Adipocyte (in vitro differentiated cells): ENCODE measurements at places on chromosomes 11 and 22.

GRCh38 chr11:765025-765801 lies 12.1 kb downstream of the GATD1 start:
- DNase-seq = peak; percentile 54

DNA sequence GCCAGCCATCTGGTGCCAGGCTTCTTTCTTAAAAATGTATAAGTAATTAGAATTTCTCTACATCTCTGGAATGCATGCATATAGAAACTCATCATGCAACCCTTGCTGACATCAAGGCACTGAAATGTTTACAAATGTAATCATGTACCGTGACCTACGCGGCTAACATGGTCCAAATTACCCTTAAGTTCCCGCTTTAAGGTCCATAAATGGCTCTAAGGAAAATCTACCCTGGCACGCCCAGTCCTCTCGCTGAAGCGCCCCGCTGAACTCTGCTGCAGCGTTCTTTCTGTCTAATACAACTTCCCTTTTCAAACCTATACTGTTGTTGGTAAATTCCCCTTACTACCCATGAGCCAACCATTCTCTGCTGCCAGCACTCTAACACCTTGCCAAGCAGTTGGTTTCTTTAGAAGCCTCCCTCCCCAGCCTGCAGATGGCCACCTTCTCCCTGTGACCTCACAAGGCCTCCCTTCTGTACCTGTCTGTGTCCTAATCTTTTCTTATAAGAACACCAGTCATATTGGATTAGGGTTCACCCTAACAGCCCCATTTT lies 13.5 kb upstream of the HMOX1 start:
- DNase-seq = no peak

GRCh38 chr11:128053981-128054931 lies 533.1 kb downstream of the ETS1 start:
- peak; percentile 28 for DNase-seq

DNA sequence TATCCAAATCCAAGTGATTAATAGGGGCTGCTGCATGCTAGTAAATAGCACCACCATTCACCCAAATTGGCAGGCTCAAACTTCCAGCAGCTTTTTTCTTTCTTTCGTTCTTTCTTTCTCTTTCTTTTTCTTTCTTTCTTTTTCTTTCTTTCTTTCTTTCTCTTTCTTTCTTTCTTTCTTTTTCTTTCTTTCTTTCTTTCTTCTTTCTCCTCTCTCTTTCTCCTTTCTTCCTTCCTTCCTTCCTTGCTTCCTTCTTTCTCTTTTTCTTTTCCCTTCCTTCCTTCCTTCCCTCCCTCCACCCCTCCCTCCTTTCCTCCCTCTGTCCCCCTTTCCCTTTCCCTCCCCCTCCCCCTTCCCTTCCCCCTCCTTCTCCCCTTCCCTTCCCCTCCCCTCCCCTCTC lies 81.5 kb downstream of the PDE3B start:
- no peak for DNase-seq

DNA sequence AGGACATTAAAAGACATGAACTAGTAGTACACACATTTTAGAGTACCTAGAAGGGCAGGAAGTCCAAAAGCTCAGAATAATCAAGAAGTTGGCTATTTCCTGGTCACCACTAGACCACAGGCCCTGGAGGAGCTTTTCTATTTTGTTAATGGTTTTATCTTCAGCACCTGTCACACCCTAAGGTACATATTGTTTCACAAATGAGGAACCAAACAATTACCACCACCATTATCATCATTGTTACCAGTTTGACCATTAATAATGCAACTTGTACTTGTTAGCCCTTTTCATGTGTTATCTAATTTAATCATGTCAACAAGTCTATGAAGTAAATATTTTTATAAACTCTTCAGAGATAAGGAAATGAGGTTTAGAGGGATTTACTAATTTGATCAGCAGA lies 4.9 kb downstream of the MRPL48 start:
- no peak for DNase-seq

DNA sequence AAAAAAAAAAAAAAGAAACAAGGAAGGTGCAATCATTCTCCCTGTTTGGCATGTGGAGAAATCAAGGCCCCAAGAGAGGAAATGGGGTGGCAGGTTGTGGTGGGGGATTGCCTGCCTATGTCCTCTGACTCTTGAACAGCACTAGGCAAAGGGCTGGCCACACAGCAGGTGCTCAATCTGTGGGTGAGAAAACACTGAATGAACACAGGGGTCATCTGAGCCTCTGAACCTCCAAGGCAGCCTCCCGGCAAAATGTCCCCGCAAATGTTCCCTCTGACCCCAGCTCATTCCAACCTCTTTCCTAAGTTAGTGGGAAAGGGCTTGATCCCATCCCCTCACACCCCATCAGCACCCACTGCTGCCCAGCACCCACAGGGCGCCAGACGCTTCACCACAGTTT lies 4.6 kb downstream of the PLA2G6 start:
- no peak for DNase-seq

DNA sequence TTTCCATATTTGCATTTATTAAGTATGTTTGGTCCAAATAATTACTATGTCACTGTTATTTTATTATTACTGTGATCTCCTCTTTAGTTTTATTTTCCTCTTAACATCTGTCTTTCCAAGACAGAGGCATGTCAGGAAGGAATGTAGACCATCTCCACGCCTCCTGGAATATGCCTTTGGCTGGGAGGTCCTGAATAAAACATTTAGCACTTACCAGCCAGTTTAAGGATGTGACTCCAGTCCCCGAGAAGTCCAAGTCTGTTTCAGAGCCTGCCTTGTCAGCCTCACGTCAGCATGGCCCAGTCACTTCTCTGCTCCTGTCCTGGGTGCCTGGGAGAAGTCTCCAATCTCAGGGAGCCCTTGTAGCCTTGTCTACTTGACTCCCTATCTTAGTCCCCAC lies 74.5 kb downstream of the NCAM1 start:
- no peak for DNase-seq

DNA sequence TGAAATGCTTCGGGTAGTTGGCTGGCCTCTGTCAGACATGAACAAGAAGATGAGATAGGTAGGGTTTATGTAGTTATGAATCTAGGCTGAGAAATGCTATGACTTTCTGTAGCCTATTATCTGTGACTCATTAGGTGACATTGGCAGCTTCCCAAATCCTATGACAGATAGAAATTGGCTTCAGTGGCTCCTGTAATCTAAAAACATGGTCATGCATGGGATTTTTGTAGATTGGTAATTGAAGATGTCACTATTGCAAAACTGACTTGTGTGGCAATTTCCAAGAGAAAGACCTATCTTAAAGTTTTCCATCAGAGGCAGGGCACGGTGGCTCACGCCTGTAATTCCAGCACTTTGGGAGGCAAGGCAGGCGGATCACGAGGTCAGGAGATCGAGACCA lies 29.4 kb upstream of the GRIK4 start:
- DNase-seq = no peak

DNA sequence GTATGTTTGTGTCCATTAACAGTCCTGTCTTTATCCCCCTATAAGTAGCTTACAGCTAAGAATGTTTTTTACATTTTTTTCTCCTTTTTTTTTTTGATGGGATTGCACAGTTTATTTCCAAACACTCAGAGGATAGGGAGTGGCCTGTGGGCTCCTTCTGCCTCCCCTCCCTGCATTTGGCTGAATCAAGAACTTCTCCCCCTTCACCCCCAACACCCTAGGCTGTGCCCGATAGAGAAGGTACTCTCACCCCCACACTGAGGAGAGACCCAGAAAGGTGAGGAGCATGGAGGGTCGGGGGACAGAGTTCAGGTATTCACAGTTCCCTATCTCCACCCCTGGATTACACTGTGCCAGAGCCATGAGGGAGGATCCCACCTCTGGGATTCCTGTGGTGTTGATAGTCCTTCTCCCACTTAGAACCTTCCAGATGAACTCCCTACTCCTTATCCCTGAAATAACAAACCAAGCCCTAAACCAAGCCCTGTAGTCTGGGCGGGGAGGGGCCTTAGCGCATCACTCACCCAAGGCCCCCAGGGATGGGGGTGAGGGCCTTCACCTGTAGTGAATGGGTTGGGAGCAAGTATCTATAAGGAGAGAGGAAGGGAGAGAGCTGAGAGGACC lies 97.1 kb downstream of the ADAMTS15 start:
- DNase-seq = peak; percentile 32

- peak; percentile 72 for DNase-seq
These were observed 9.2 kb upstream of the RBM14 start for GRCh38 chr11:66607126-66607834.

GRCh38 chr11:85774256-85775101 lies 36.5 kb downstream of the SYTL2 start:
- DNase-seq = no peak

- no peak for DNase-seq
These were observed 31.2 kb upstream of the C11orf87 start for GRCh38 chr11:109390752-109391151.

GRCh38 chr11:118304227-118304567 lies 333 bp upstream of the CD3E start:
- no peak for DNase-seq

- no peak for DNase-seq
These were observed 36.7 kb upstream of the EIF3D start for GRCh38 chr22:36565686-36566085.

DNA sequence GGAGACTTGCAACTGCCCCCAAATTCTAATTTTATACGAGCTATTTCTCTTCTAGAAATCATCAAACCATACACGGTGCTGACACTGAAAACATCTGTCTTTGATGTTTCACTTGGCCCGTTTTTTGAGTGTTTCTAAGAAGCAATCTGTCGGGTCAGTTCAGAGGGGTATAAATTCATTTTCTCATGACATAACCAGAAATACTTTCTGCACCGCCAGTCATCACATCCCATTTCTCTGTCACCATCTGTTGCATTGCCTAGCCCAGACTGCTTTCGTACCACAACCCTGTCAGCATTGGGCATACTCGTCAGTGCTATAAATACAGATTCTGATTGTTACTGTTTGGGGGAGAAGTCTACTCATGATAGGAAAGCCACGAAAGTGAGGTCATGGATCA lies 63.1 kb upstream of the CCDC90B start:
- DNase-seq = no peak

DNA sequence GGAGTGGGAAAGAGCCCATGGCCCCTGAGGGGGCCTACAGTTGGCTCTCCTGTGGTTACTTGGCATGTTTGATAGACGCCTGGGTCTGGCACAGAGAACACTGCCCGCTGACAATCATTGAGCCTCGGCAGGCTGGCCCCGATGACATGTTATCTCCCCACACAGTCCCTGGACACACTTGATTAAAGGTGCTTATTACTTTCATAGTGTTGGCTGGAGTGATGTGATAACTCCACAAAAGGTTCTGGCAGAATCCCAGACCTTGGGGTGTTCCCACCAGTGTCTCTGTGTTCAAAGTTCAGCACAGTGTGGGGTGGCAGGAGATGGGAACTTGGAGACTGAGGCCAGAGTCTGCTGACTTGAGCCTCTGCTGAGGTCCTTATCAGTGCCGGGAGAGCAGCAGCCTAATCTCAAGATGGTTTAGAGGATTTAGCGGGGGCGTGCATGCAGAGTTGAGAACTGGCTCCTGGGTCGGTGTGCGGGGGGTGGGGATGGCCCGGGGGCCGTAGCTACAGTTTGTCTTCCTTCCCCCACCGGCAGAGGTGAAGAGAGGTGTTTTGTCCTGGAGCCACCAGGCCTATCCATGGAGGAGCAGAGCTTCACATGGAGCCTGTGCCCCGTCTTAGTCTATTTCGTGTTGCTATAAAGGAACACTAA lies 22.5 kb downstream of the PARVB start:
- no peak for DNase-seq
